ENCODE measurements at places on chromosomes 3 and 15.

GRCh38 chr15:66880380-66881155 lies 178.5 kb downstream of the SMAD6 start:
- no peak for DNase-seq

GRCh38 chr3:143060906-143061305 lies 58.7 kb upstream of the CHST2 start:
- DNase-seq: no peak

DNA sequence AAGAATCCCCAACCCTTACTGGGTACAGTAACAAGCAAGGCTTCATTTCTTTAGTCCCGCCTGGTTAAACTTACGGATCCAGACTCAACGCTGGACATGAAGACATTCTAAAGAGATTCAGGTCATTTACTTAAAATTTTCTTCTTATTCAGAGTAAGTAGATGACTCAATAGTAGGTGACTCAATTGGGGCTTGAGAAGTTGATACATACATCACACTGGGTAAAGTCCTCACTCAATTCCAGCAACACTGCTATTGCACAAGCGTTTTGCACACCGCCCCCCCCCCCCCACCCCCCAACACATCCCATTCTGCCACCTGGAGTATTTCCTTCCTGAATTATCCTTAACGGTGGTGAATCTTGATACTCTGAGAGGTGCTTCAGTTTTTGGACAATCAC lies 610.0 kb downstream of the FOXP1 start:
- DNase-seq: no peak

GRCh38 chr3:139552632-139553365 lies 13.3 kb upstream of the RBP1 start:
- no peak for DNase-seq

DNA sequence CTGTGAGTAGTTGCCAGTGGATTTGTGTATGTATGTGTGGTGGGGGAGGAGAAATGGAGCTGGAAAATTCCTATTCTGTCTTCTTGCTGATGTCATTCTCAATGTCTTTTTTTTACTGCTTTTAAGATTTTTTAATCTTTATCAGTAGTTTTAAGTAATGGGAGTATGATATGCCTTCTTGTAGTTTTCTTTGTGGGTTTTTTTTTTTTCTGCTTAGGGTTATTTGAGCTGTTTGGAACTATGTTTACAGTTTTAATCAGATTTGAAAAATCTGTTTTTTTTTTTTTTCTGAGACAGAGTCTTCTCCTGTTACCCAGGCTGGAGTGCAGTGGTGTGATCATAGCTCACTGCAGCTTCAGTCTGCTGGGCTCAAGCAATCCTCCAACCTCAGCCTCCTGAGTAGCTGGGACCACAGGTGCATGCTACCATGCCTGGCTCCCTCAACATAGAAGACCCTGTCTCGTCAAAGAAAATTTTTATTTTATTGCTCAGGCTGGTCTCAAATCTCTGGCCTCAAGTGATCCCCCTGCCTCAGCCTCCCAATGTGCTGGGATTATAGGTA lies 37.1 kb downstream of the RPL39L start:
- no peak for DNase-seq

DNA sequence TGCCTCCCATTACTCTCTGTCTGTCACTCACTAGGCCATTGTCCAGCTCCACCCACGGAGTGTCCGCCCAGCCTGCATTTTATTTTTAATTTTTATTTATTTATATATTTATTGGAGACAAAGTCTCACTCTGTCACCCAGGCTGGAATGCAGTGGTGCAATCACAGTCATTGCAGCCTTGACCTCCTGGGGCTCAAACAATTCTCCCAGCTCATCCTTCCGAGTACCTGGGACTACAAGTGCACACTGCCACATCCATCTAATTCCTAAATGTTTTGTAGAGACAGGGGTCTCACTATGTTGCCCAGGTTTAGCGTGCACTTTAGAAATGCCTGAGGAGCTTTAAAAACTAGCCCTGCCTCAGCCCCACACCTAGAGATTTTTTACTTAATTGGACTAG lies 141.5 kb downstream of the LIPC start:
- no peak for DNase-seq

- no peak for DNase-seq
These were observed 10.0 kb downstream of the CRYGS start for GRCh38 chr3:186534113-186534669.

GRCh38 chr3:174409086-174409743 lies 449.9 kb upstream of the NAALADL2 start:
- no peak for DNase-seq

DNA sequence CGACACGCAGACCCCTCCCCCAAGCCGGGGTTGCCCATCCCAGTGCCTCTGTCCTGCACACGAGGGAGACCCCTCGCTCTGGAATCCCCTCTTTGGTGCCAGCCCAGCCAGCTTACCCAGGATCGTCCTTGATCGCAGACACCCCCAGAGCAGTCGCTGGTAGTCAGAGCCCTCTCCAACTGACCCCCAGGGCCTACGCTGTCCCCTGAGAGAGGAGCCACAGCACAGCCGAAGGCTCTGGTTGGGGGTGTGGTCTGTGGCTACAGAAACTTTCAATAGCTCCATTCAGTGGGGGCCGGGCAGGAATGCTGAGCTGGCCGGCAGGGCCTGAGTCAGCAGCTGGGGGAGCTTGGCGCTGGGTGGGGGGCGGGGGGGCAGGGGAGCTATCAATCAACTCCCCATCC lies at the start of gene LCTL:
Gene LCTL, minus strand, starts transcription at position 258 of the 404 bp plus-strand sequence. CDS start 633 bp downstream, outside the sequence.
- no peak for DNase-seq

DNA sequence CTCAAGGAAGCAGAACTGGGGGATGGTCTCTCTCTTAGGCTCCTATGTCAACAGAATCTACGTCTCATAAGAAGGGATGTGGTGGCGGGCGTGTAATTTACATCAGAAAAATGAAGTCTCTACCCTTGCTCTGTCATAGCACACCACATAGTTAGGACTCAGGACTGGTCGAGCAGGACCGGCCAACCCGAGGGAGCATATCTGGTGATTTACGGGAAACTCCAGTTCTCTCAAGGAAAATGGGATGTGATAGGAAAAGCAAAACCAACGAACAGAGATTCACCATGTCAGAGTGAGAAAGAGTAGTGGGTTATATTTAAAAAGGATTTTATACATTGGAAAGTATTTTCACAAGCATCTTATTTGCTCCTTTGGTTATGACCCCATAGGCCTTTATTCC lies 54.7 kb downstream of the IGF2BP2 start:
- DNase-seq: no peak

DNA sequence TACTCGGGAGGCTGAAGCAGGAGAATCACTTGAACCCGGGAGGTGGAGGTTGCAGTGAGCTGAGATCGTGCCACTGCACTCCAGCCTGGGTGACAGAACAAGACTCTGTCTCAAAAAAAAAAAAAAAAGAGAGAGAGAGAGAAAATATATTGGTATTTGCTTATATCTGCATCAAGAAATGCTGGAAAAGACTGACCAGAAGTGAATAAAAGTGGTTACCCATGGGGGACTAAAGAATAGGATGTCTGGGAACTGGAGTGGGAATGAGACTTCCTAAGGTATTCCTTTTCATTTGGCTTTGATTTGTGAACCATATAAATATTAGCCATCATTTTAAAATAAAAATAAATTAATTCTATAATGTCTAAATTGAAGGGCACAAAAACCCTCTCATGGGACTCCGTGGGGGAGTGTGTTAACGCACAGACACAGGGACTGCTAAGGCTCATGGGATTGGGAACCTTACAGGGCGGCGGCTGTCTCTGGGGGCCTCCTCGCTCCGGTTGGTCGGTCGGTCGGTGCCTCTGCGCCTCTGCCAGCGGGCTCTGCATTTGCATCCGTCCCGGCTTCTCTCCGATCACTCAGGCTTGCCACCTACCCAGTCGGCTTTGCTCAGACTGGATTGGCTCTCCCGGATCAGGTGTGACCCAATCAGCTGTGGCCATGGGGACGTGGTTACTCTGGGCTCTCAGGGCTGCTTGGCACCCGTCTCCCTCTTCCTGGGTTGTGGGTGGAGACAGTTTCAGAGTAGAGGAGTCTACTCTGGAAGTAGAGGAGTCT lies 12.7 kb upstream of the TSPAN3 start:
- peak; percentile 52 for DNase-seq

DNA sequence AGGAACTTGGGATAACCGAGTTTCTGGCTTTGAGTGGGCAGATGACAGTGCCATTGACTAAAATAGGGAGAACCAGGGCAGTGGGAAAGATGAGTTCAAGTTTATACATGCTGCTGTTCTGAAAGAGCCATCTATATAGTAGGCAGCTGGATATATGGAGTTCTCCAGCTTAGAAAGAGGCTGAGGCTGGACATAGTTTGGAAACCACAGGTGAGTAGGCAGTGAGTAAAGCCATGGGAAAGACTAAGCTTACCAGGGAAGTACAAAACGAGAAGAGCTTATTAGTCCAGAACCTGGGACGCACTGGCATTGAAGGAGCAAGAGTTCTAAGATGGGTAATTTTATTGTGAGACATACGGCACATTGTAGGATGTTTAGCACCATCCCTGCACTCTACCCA lies 54.2 kb downstream of the MSL2 start:
- no peak for DNase-seq

DNA sequence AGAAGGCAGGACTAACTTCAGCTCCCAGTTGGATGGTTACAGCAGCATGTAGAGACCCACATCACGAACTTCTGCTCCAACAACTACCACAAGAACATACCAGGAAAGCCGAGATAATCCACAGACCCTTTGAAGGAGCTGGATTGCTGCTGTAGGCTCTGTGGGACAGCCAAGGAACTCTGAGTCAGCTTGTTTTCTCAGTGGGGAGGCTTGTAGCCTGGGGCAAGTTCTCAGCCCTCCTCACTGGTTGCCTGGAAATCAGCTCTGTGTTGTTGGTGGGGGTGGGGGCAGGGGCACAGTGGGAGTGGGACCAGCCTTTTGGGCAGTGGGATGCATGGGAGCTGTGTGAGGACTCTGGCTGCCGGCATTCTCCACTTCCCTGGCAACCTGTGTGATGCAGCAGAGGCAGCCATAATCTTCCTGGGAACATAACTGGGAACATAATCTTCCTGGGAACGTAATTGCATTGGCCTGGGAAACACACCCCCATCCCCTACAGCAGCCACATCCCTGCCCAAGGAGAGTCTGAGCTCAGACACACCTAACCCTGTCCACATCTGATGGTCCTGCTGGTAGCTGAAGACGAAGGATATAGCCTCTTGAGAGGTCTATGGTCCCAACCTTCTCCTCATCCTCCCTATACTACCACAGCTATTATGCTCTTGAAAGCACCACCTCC lies 153.1 kb downstream of the PEAK1 start:
- DNase-seq: no peak

GRCh38 chr3:172135820-172136219 lies 96.4 kb downstream of the FNDC3B start:
- no peak for DNase-seq

GRCh38 chr3:168511428-168512014 lies 415.8 kb upstream of the GOLIM4 start:
- peak; percentile 23 for DNase-seq

GRCh38 chr3:15345066-15345607 lies 12.8 kb upstream of the SH3BP5 start:
- DNase-seq: peak; percentile 78

- DNase-seq: peak; percentile 71
These were observed 10.7 kb downstream of the GCNT3 start for GRCh38 chr15:59622289-59622688.

DNA sequence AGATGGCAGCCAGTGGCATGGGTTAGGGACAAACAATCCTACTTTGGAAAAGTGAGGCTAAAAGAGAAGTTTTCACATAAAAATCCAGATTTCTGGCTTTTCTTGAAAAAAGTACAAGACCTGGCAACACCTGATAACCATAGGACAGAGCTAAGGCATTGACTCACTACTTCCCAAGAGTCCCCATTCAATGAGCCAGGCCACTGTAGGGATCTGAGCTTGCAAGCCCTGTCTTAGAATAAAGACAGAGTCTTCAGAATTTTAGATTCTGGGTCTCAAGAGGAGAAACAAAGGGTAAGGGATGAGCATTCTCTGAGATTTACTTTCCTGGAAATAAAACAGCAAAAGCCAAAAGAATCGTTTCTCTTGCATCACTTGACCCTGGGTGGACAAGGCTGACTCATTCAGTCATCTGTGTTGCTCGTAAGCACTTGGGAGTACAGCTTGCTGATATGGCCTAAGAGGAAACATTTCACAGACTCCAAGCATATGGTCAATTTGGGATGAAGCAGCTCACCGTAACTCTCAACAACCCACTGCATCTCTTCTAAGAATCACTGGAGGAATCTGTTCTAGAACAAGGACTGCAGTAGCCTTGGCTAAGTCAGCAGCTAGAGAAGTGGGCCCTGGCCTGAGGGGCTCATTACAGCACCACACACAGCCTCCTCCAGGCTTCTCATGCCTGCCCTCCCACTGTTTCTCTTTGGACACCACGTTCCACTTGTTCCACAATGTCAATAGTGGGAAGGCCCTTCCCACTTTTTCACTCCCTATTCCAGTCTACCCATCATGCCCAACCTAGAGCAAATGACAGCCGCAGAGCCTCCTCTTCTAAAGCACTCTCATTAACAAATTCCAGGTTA lies 86.2 kb downstream of the RFTN1 start:
- DNase-seq: no peak

- DNase-seq: no peak
These were observed 10.9 kb downstream of the SEMA7A start for GRCh38 chr15:74422652-74423430.

GRCh38 chr3:70927239-70927638 lies 614.8 kb upstream of the MDFIC2 start:
- no peak for DNase-seq

DNA sequence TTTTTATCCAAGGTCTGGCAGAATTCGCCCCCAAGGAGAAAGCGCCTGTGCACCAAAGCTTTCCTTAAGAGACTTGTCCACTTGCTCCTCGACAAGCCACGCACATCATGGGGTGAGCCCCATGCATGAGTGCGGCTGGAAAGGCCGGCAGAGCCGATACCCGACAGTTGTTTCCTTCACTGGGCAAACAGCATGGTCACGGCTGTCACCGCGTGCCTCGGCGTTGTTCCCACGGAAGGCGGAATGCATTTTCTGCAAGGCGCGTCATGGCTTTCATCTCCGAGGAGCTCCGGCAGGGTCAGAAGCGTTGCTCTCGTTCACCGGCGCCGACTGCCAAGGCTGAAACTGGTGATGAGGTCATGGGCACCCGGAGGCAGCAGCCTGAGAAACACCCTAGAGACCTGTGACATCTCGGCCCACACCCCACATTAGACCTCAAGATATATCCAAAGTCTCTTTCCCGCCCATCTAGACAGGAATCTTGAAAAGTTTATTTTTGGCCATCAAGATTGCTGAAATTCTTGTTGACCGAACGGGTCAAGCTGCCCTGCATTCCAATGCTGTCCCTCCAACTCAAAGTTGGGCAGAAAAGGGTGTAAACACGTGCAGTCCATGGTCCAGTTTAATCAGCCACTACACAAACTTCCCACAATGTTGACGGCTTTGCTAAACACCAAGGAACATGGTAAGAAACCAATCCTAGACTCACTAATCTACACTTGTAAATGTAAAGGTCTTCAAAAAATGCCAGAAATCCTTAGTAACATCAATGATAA lies 604 bp upstream of the TJP1 start:
- peak; percentile 52 for DNase-seq

- DNase-seq: no peak
These were observed 5.8 kb upstream of the DIS3L start for GRCh38 chr15:66287461-66288057.

DNA sequence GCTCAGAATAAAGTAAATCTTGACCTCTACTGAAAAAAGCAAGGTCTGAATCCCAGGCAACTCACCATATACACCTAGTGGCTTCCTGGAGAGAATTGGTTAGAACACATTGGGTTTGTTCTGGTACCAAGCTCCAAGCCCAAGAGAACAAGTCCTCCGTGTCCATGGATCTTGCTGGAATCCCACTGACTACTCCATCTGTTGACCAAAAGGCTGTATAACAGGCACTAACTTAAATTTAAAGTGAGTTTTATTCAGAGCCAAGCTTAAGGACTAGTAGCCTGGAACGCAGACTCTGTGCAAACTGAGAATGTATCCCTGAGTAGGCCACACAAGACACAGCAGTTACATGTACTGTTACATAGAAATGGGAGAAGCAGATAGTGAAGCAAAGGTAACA lies 342.1 kb upstream of the LRRC3B start:
- DNase-seq: no peak
